ENCODE measurements at places on chromosomes 5 and 9.

- peaks cover 16% of the 10 kb centered on the region for H3K4me1 ChIP-seq
- no peaks in the 10 kb centered on the region for H3K36me3 ChIP-seq
- no peak overlapping the region for H3K4me3 ChIP-seq
- peaks cover 93% of the 10 kb centered on the region for H3K27me3 ChIP-seq
- DNase-seq = no peak
Observed at GRCh38 chr5:51380603-51381207, 2.5 kb upstream of the ISL1 start.

- no peak for DNase-seq
- H3K4me3 ChIP-seq = no peak overlapping the region
- no peak overlapping the region for H3K27ac ChIP-seq
- no peaks in the 10 kb centered on the region for H3K36me3 ChIP-seq
Observed at GRCh38 chr5:95084757-95085156, 200.1 kb downstream of the MCTP1 start.

GRCh38 chr5:133565993-133566392 is 46.3 kb downstream of the FSTL4 start:
- H3K4me1 ChIP-seq = peaks cover 3% of the 10 kb centered on the region
- peaks cover 33% of the 10 kb centered on the region for H3K27me3 ChIP-seq
- no peak overlapping the region for H3K4me3 ChIP-seq
- DNase-seq = peak; percentile 47

DNA sequence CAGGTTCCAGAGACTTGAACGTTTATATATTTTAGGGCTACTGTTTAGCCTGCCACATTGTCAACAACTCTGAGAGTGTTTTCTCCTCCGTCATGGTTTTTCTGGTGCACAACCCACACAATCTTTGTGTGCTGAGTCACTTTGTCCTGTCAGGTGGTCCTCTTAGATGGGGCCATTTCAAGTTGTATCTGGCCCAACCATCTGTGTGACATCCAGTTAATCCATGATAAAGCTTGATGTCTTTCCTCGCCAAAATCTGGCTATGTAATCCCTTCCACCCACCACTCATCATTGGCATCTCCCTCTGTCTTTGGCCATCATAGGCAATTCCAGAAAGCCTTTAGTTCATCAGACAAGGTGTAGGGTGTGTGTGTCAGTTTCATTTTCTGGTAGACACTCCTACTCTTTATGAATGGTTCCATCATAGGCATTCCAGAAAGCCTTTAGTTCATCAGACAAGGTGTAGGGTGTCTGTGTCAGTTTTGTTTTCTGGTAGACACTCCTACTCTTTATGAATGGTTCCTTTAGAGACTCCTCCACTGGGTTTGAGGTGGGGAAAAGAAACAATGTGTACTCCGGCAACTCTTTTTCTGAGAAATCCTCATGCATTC is 282.0 kb upstream of the ACTBL2 start:
- H3K4me3 ChIP-seq = no peak overlapping the region
- no peaks in the 10 kb centered on the region for H3K27me3 ChIP-seq
- H3K27ac ChIP-seq = no peak overlapping the region
- H3K4me1 ChIP-seq = no peaks in the 10 kb centered on the region
- DNase-seq = no peak
- no peaks in the 10 kb centered on the region for H3K36me3 ChIP-seq

DNA sequence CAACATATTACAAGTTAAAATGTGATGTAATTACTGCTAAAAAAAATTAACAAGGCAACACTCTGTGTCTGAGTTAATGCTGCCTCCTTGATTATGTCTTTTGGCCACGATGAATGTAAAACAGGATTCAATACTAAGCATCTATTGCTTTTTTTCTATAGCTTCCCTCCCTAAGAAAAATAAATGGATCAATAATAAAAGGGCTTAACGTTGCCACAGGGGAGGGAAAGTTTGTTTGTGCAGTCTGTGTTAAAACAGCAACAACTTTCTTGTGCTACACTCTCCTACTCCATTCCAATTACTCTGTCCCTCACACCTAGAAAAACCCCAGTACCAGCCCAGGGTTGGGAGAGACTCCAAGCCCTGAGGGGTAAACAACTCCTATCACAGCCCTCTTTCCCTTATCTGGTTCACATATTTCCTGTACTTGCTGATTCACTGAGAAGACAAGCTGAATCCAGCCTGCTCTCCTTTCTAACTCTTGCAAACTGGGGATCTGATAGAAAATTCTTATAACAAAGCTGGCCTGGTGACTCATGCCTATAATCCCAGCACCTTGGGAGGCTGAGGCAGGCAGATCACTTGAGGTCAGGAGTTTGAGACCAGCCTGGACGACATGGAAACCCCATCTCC is 44.8 kb downstream of the PTPN3 start:
- H3K36me3 ChIP-seq = no peaks in the 10 kb centered on the region
- H3K4me3 ChIP-seq = no peak overlapping the region
- H3K27ac ChIP-seq = no peak overlapping the region
- no peak for DNase-seq
- peaks cover 15% of the 10 kb centered on the region for H3K4me1 ChIP-seq

DNA sequence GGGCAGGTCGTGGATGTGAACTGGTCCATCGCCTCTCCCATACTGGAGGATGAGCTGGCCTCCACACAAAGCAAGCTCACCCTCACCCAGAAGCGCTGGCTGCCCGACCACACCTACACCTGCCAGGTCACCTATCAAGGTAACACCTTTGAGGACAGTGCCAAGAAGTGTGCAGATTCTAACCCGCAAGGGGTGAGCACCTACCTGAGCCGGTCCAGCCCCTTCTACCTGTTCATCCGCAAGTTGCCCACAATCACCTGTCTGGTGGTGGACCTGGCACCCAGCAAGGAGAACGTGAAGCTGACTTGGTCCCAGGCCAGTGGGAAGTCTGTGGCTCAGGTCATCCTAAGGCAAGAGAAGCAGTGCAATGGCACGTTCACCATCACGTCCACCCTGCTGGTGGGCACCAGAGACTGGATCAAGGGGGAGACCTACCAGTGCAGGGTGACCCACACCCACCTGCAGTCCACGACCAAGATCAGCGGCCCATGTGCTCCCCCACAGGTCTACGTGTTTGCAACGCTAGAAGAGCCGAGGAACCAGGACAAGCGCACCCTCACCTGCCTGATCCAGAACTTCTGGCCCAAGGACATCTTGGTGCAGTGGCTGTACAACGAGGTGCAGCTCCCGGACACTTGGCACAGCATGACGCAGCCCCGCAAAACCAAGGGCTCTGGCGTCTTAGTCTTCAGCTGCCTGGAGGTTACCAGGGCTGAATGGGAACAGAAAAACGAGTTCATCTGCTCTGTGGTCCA is 71.3 kb downstream of the INSL6 start:
- DNase-seq = no peak
- no peaks in the 10 kb centered on the region for H3K27me3 ChIP-seq
- H3K4me3 ChIP-seq = no peak overlapping the region
- peaks cover 35% of the 10 kb centered on the region for H3K36me3 ChIP-seq
- no peak overlapping the region for H3K27ac ChIP-seq

DNA sequence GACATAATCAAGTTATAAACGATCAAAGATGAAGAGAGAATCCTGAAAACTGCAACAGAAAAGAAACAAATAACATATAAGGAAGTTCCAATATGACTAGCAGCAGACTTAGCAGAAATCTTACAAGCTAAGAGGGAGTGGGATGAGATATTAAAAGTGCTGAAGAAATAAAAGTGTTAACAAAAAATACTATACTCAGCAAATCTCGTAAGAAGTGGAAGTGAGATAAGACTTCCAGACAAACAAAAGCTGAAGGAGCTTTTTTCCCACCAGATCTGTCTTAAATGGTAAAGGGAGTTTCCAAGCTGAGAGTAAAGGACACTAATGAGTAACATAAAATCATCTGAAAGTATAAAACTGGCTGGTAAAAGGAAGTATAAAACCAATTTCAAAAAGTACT is 2036.0 kb upstream of the C9orf72 start:
- no peaks in the 10 kb centered on the region for H3K4me1 ChIP-seq
- DNase-seq = no peak
- H3K4me3 ChIP-seq = no peak overlapping the region
- H3K36me3 ChIP-seq = no peaks in the 10 kb centered on the region
- H3K27ac ChIP-seq = no peak overlapping the region
- H3K27me3 ChIP-seq = no peaks in the 10 kb centered on the region

GRCh38 chr5:10479154-10479721 is 37.6 kb downstream of the ROPN1L start:
- peaks cover 26% of the 10 kb centered on the region for H3K27me3 ChIP-seq
- H3K4me1 ChIP-seq = no peaks in the 10 kb centered on the region
- no peaks in the 10 kb centered on the region for H3K36me3 ChIP-seq
- no peak overlapping the region for H3K27ac ChIP-seq
- no peak for DNase-seq

DNA sequence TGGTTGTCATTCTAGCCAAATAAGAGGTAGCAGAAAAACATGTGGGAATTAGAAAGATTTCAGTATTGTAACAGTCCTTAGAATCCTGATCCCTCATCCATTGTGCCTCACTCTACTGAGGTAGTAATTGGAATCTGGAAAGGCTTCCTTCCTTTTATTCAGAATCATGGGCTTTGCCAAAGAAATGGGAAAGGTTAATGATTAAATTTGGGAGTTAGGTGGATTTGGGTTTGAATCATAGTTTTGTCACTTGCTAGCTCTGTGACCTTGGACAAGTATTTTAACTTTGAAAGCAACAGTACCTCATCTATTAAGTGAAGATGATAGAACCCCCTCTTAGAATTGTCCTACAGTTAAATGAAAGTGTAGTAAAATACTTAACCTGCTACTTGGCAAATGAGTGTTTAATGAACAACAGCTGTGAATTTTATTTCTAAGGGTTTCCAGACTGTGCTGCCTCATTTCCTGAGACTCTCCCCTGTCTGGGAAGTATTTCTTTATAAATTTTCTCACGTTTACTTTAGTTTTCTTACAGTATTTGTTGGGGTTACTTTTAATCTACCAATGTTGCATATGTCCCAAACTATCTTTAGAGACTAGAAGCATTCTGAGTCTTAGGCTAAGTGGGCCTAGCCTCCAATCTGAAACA is 11.7 kb downstream of the SPDL1 start:
- DNase-seq = no peak
- H3K4me3 ChIP-seq = no peak overlapping the region
- no peaks in the 10 kb centered on the region for H3K4me1 ChIP-seq
- peaks cover 62% of the 10 kb centered on the region for H3K36me3 ChIP-seq
- no peak overlapping the region for H3K27ac ChIP-seq

DNA sequence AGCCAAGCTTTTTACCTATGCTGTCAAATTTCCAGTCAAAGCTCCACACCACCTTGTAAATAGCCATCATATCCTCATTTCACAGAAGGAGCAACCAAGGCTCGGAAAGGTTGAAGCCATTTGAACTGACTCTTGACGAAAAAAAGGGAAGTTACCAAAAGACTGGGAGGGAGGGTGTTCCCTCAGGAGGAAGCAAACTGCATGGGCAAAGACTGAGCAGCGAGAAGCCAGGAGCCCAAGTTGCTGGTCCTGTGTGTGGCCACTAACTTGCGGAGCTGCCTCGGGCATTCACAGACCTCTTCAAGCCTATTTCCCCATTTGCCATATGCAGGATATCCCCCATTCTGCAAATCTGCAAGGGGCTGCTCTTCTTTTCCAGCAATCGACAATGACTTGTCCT is 37.4 kb downstream of the TTLL11 start:
- DNase-seq = no peak
- H3K4me3 ChIP-seq = no peak overlapping the region
- no peaks in the 10 kb centered on the region for H3K27me3 ChIP-seq
- peaks cover 11% of the 10 kb centered on the region for H3K4me1 ChIP-seq
- no peak overlapping the region for H3K27ac ChIP-seq
- no peaks in the 10 kb centered on the region for H3K36me3 ChIP-seq

GRCh38 chr9:37503736-37504135 is 18.0 kb downstream of the POLR1E start:
- H3K27ac ChIP-seq = peak overlapping the region; percentile 82
- H3K4me3 ChIP-seq = no peak overlapping the region
- no peaks in the 10 kb centered on the region for H3K27me3 ChIP-seq
- H3K4me1 ChIP-seq = peaks cover 31% of the 10 kb centered on the region
- peak; percentile 75 for DNase-seq
- peaks cover 55% of the 10 kb centered on the region for H3K36me3 ChIP-seq

- no peak for DNase-seq
- H3K27ac ChIP-seq = no peak overlapping the region
- H3K27me3 ChIP-seq = no peaks in the 10 kb centered on the region
- H3K4me1 ChIP-seq = no peaks in the 10 kb centered on the region
- H3K4me3 ChIP-seq = no peak overlapping the region
Observed at GRCh38 chr5:129653442-129653841, 94.5 kb upstream of the MINAR2 start.

DNA sequence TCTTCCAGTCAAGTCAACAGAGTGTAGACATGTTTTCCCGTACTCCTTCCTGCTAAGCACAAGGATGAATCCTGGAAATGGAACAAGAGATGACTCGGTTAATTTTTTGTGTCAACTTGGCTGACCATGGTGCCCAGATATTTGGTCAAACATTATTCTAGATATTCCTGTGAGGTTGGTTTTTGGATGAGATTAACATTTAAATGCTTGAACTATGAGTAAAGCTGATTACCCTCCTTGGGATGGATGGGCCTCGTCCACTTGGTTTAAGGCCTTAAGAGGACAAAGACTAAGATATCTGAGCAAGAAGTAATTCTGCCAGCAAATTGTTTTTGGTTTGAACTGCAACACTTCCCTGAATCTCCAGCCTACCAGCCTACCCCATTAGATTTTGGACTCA is 338.1 kb upstream of the MSX2 start:
- no peaks in the 10 kb centered on the region for H3K36me3 ChIP-seq
- no peak overlapping the region for H3K27ac ChIP-seq
- no peak for DNase-seq
- H3K4me1 ChIP-seq = no peaks in the 10 kb centered on the region
- no peak overlapping the region for H3K4me3 ChIP-seq
- H3K27me3 ChIP-seq = no peaks in the 10 kb centered on the region

GRCh38 chr9:112047538-112048066 is 127.5 kb downstream of the SUSD1 start:
- H3K27me3 ChIP-seq = peaks cover 4% of the 10 kb centered on the region
- peaks cover 12% of the 10 kb centered on the region for H3K4me1 ChIP-seq
- no peak overlapping the region for H3K27ac ChIP-seq

GRCh38 chr9:77534376-77535057 is 113.6 kb downstream of the GNA14 start:
- no peak overlapping the region for H3K4me3 ChIP-seq
- H3K27me3 ChIP-seq = peaks cover 5% of the 10 kb centered on the region
- H3K36me3 ChIP-seq = no peaks in the 10 kb centered on the region
- no peak overlapping the region for H3K27ac ChIP-seq
- no peak for DNase-seq

- DNase-seq = no peak
- H3K4me1 ChIP-seq = no peaks in the 10 kb centered on the region
- no peaks in the 10 kb centered on the region for H3K27me3 ChIP-seq
- no peak overlapping the region for H3K4me3 ChIP-seq
- H3K27ac ChIP-seq = no peak overlapping the region
Observed at GRCh38 chr9:4048441-4048840, 251.4 kb downstream of the GLIS3 start.
